ENCODE measurements at places on chromosomes 12 and 14.

DNA sequence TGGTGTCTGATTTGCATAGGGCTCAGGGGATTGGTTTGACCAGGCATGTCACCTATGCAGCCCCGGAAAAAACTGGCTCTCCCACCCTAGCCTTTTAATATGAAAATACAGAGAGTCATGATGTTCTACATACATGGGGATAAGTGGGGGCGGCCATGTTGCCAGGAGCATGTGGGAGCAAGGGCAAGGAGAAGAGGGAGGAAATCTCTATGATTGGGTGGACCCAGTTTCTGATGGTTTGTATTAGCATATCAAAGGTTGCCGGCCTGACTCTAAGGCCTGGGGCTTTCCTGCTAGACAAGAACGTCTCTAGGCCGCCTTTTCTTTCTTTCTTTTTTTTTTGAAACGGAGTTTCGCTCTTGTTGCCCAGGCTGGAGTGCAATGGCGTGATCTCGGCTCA is 123.4 kb upstream of the CPSF6 start:
- DNase-seq: no peak

DNA sequence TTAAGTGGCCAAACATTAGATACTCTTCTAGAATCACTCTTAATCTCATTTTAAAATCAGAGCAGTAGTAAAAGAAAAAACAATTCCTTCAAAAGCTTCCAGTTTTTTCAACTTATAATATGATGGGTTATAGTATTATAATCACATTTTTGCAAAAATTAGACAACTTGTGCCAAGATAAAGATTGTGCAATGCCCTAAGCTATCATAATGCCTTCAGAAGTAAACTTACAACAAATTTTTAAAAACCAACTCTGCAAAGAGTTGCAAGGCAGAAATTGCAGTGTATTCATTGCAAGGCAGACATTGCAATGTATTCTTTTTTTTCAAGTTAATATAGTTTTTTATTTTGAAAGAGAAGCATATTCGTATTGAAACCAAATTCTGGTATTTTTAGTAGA is 47.2 kb upstream of the KITLG start:
- no peak for DNase-seq

- no peak for DNase-seq
Observed at GRCh38 chr12:124488520-124488919, 78.9 kb downstream of the NCOR2 start.

DNA sequence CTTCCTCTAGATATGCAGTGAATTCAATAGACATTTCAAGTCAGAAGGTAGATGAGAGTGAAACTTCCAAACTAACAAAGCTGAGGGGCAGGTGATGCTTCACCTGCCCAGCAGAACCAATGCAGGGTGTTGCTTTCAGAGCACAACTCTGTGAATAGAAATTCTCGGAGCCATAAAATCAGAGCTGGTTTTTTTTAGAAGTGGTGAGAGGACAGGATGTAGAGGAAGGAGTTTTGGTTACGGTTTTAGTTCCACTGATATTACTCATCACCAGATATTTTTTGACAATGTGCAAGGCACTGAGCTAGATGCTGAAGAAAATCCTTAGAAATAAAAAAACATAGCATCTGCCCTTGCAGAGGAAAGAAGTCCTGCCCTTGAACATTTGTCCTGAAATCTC is 62.2 kb downstream of the BMP4 start:
- peak; percentile 53 for DNase-seq

DNA sequence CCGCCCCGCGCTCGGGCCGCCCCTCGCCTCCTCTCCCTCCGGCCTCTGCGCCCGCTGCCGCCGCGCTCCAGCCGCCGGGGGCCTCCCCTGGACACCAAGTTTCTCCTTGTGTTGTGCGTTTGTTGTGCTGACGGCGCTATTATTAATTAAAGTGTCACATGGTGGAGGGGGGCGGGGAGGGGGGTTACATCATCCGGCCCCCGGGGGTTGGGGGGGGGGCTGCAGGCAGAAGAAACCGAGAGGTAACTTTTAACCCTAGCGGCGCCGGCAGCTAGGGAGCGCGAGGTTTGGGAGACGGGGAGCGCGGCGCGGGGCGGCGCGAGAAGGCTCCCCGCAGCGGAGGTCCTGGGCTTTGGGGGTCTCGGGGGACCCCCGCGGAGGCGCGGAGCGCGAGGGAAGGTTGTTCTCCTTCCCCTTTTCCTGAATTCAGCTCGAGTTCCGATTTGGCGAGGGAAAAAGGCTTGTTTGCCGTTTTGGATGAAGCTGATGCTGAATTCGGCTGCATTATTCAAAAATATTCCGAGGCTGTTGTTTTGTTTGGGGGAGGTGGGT is at the start of gene HRK:
TSS of gene HRK (minus strand) at position 117 of the 552 bp plus-strand sequence. CDS start 134 bp downstream, outside the sequence.
- DNase-seq: no peak

DNA sequence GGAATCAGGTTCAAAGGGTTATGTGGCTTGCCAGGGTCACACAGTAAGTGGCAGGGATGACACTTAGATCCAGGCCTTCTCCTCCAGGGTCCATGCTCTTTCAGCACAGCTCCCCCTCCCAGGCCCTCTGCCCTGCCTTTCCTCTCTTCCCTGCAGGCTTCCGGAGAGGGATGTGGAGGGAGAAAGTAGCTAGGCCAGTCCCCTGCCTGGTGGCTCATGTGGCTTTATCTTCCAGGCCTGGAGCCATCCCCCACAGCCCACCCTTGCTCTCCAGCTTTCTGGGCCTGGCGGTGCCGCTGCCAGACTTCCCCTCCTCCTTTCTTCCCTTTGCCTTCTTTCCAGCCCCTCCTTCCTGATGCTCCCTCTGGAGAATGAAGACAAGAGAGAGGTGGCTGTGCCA is 1.7 kb downstream of the PSMB11 start:
- DNase-seq: no peak

DNA sequence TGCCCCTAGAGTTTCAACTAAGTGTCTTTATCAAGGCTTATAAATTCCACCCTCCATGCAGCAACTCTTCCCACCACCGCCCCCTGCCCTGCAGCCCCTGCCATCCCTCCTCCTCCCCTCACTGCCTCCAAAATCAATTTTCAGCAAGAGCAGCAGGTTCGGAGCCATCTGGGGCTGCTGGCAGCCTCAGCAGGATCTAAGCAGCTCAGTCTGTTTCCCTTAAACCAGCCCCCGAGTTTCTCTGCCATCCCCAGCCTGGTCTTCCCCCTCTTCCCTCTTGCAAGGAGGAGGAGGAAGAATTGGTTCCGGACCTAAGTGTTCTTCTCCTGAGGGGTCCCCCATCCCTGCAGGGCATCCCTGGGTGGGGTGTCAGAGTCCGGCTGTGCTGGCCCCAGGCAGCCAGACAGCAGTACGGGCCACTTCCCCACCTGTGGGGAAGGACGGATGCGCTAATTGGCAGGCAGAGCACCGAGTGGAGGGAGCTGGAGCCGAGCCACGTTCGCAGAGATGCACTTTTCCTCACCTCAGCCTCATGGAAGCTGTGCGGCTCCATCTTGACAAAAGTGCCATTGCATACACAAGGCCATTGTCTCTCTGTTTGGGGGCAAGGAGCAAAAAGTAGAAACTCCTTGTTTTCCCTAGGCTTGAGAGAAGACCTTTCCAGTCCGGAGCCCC is 189.3 kb downstream of the KCNA5 start:
- no peak for DNase-seq

DNA sequence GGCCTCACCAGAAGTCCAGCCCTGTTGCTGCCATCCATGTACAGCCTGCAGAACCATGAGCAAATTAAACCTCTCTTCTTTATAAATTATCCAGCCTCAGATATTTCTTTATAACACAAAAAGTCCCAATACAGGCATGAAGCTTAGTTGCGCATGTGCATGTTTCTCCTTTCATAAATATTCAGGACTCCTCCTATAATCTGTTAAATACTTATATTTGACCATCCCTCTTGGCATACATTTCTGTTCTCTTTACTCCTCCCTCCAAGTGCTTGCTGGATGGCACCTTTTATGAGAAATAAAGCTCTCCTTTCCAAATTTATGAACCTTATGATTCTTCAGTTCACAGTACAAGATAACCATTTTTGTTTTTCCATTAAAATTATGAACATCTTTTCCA is 20.5 kb downstream of the DAAM1 start:
- no peak for DNase-seq

GRCh38 chr12:120262852-120263747 is 2.4 kb downstream of the PXN start:
- no peak for DNase-seq

DNA sequence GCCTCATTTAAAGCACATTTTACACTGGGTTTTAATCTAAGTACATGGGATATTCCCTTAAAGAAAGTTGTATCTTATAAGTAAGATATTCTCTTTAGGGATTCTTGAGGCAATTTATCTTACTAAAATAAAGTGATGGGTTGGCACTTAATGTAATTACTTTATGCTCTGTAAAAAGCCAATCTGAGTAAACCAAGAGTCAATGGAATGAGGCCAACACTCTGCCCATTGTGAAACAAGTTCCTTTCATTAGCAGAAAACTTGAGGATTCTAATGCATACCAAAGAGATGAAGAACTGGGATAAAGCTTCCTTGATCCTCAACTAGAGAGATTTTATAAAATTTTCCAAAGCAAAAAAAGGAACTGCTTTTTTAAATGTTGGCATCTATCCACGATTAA is 121.2 kb downstream of the METTL25 start:
- peak; percentile 26 for DNase-seq

DNA sequence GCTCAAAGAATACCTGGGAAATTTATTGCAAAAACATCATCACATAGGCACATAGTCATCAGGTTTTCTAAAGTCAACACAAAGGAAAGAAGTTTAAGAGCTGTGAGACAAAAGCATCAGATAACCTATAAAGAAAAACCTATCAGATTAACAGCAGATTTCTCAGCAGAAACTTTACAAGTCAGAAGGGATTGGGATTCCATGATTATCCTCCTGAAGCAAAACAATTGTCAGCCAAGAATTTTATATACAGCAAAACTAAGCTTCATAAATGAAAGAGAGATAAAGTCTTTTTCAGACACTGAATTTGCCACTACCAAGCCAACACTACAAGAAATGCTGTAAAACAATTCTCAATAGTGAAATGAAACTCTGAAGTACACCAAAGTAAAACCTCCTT is 28.8 kb upstream of the LGR5 start:
- no peak for DNase-seq

GRCh38 chr12:12613344-12613743 is 1.7 kb downstream of the CREBL2 start:
- no peak for DNase-seq

All from HS-5 (cell line).